ENCODE measurements at places on chromosomes 16 and 17.

DNA sequence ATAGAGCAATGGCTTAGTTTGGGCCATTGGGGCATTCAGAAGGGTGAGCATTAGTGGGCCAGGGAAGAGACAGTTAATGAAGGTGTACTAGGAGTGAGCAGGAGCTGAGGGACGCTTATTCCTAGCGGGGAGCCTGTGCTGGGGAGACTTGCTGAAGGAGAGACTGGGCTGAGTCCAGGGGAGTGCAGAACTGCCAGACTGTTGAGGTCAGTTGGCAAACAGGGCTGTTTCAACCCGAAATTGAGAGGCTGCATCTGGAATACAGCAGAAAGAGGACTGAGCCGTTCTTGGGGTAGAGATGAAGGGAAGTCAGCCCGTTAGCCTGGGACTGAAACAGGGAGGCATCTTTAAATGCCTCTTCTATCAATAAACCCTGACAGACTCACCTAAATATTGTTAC, 33.2 kb downstream of the MAP2K6 start:
- no peak for DNase-seq

DNA sequence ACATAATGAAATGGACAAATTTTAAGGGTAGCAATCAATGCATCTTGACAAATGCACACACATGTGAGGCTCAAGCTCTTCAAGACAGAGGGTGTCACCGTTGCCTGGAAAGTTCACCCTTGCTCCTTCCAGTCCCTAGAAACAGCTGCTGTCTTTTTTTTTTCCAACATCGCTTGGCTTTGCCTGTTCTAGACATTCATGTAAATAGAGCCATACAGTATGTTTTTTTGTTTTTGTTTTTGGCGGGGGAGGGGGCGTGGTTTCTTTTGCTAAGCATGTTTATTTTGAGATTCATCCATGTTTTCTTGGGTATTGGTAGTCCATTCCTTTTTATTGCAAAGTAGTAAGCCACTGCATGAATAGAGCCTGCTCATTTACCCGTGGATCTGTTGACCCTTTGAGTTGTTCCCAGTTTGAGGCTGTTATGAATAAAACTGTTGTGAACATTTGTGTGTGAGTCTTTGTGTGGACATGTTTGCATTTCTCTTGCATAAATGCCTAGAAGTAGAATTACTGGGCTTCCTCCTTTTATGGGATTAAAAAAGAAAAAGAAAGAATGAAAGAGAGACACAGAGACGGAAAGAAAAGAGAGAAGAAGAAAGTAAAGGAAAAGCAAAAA, 78.4 kb downstream of the NT5M start:
- no peak for DNase-seq

DNA sequence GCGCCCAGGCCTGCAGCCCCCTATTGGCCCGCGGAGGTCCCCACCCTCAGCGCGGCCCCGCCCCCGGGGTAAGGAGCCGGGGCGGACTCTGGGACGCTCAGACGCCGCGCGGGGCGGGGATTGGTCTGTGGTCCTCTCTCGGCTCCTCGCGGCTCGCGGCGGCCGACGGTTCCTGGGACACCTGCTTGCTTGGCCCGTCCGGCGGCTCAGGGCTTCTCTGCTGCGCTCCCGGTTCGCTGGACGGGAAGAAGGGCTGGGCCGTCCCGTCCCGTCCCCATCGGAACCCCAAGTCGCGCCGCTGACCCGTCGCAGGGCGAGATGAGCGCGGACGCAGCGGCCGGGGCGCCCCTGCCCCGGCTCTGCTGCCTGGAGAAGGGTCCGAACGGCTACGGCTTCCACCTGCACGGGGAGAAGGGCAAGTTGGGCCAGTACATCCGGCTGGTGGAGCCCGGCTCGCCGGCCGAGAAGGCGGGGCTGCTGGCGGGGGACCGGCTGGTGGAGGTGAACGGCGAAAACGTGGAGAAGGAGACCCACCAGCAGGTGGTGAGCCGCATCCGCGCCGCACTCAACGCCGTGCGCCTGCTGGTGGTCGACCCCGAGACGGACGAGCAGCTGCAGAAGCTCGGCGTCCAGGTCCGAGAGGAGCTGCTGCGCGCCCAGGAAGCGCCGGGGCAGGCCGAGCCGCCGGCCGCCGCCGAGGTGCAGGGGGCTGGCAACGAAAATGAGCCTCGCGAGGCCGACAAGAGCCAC, at the start of gene NHERF1:
Gene NHERF1 (plus strand): TSS at position 100 of the 750 bp plus-strand sequence. CDS start 219 bp downstream, at position 319.
- peak; percentile 87 for DNase-seq

DNA sequence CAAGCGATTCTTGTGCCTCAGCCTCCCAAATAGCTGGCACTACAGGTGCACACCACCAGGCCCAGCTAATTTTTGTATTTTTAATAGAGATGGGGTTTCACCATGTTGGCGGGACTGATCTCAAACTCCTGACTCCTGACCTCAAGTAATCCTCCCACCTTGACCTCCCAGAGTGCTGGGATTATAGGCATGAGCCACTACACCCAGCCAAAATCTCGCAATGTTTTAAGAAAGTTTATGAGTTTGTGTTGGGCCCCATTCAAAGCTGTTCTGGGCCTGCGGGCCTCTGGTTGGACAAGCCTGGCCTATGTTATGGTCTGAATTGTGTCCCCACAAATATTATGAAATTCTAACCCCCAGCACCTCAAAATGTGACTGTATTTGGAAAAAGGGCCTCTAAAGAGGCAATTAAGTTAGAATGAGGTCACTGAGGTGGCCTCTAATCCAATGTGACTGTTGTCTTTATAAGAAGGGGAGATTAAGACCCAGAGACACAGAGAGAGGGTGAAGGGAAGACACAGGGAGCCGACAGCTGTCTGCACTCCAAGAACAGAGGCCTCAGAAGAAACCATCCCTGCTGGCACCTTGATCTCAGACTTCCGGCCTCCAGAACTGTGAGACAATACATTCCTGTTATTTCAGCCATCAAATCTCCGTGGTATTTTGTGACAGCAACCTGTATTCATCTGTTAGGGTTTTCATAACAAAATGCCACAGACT, 469.9 kb downstream of the HS3ST4 start:
- no peak for DNase-seq
